ENCODE measurements at places on chromosomes 4 and X.

- DNase-seq, result no peak
Observed at GRCh38 chr4:173243321-173243720, 74.7 kb downstream of the GALNT7 start.

- no peak for DNase-seq
Observed at GRCh38 chr4:5096261-5096660, 45.0 kb downstream of the STK32B start.

DNA sequence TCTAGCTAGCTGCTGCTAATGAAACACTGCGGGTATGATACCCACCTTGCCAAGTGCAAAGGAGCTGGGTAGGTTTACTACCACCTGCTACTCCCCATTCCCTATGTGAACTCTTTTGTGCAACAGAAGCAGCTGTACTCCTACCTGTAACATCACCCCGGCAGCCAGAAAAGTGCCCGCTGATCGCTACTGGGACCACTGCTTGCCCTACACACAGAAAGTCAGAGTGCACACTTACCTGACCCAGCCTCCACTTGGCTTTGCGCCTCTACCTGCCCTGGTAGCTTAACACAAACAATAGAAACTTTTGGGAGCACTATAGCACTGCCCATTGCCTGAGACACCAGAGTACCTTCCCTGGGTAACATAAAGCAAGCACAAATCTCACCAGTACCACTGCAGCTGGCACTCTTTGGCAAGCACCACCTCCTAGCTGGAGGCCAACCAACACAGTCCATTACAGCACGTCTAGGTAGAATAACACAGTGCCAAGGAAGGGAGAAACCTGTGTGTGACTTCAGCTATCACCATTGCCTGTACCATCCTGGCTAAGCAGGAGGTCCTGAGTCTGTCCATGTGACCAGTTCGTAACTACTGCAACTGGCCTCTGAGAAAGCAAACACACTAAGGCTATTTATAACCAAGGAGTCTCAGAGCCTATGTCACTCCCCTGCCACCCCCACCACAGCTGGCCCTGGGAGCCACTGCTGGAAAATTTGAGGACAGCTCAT, 80.1 kb downstream of the CENPC start:
- DNase-seq, result no peak

- no peak for DNase-seq
Observed at GRCh38 chrX:40096395-40097091, 1.2 kb downstream of the BCOR start.

DNA sequence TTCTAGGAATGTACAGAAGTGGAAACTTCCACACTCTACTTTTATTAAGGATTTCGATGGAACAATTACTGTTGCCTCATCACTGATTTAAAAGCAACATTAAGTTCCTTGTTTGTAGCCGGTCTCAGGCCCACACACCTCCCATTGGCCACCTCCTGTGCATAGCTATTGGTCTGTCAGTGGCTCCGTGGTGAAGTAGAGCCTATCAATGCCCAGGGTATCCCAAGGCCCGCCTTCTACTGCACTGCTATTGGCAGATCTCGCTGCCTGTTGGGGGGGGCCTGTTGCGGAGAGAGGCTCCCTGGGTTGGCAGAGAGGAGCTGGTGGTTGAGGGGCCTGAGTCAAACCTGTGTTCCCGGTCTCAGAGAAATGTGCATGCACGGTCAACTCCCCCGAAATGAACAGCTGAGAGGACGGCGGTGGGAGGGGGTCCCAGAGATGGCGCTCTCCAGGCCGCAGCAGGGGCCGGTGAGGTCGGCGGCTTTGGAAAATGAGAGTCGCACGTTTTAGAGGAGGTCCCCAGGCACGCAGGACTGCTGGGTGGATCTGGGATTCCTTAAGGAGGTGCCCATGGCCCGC, 4.9 kb upstream of the ARAF start:
- no peak for DNase-seq

GRCh38 chrX:40868868-40869267, 133.5 kb upstream of the MED14 start:
- DNase-seq, result no peak

GRCh38 chr4:95428291-95429070, 120.3 kb downstream of the UNC5C start:
- DNase-seq, result no peak

DNA sequence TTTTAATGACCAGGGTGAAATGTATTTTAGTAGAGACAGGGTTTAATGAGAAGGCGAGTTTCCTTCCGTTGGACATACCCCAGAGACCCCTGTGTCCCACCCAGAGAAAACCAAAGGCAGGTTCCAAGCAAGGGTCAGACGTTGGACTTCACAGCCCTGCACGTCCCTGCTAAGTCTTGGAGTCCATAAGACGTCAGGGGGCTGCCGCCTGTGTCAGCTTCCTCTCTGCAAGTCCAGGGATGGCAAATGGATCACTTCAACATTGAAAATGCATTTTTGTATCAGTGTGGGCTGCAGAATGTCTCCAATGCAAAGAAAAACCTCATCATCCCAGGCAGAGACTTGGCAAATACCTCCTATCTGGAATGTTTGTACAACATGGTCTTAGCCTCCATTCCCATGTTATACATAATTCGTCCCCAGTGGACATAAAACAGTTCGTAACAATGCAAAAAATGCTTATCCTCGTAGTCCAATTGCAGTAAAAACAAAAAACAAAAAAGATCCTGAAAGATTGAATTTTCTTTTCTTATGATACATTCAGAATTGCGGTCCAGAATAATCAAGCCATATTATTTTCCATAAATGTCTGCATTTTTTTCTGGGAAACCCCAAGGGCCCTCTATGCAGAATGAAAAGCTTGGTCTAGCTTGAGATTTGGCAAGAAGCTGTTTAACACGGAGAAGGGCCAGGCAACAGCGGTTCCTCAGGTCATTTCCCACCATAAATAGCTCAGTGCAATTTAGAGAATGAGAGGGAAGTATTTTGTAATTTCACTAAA, 190.9 kb downstream of the SHOX start:
- DNase-seq, result no peak

DNA sequence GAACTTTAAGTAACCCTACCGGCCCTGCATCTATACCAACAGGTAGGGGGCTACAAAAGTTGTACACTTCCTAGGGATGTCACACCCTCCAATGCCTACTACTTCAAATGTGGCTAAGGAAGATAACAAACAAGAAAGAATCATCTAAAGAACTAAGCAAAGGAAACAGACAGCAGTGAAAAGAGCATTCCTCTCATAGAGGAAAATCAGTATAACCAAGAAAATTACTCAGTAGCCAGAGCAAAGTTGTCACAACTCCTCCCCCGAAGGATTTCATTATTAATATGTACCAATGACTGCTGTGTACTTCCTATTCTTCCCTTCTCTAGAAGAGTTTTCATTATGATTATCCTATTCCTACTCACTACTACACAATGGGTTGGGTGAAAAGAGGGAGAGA, 12.6 kb downstream of the ANKRD17 start:
- no peak for DNase-seq

- no peak for DNase-seq
Observed at GRCh38 chr4:75490155-75490554, 24.0 kb downstream of the RCHY1 start.

DNA sequence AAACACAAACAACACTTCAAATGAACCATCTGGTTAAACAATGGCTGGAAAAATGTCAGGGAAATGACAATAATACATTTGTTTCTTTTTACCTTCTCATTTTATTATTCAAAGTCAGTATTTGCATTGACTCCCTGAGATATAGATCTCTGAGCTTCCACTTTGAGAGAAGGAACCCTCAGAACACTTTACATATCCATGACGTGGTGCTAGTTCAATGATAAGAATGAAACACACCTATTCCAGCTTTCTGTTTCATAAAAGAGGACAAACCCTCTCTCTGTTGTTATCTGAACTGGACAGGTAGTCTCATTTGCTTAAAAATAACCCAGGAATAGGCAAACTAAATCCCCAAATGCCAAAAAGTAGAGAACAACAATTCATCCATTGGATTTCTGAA, 65.3 kb upstream of the CCSER1 start:
- no peak for DNase-seq

DNA sequence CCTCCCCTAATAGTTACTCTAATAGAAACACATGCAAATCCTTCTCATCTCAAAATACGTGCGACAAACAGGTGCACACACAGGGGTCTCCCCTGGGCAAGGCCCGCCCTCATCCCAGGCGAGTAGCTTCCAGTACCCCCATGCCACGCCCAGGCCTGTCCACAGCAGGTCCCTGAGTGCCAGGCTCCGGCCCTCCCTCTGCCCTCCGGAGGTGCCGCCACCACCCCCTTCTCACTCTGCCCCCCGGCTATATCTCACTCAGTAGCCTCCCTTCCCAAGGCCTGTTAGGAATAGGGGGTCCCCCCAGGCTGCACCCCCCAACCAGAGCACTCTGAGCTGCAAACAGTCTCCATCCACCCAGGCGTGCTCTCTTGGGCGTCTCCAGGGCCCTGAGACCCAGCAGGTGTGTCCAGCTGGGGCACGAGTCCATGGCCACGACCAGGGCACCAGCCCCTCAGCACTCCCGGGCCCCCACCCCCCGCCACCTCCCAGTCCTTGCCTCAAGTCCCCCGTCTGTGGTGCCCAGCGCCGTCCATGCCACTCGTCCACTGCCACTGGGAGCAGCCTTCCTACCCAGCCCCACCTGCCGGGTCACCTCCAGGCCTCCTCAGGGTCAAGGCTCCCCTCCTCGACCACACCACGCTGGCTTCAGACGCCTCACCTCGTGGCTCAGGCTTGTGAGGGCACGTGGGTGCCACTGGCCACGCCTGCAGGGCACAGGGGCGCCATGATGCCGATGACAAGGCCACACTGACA, 41.7 kb downstream of the FAM53A start:
- no peak for DNase-seq

DNA sequence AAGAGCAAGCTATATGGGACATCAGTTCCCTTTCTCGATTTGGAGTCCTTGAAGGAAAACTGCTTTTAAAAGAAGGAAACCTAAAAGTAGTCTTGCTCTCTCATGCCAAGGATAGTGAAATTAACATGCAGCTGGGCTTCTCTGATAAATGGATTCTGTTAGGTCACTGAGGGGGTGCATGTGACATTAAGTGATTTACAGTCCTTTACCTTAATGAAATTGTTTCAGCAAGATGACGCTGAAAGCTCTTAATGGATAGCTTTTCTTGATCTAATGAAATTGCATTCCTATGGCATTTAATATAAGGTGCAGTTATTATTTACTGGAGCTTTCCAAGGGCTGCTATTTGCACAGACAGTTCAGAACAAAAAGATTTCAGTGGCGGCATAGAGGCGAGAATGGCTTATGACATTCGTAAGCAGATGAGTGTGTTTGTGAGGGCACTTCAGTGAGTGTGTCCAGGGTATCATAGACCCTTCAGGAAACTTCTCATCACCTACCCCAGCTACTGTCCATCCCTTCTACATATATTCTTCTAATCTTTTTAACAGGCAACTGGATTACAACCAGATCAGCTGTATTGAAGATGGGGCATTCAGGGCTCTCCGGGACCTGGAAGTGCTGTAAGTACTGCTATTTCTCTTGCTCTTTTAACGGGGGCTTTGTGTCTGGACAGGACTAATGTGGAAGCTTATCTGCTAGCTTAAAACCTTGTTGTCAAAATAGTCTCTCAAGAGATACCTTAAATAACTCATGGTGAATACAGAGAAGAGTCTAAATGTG, 219.9 kb upstream of the PACRGL start:
- no peak for DNase-seq

GRCh38 chr4:3706565-3707422, 59.4 kb upstream of the ADRA2C start:
- no peak for DNase-seq

GRCh38 chr4:156193106-156193505, 239.4 kb upstream of the CTSO start:
- DNase-seq, result no peak

DNA sequence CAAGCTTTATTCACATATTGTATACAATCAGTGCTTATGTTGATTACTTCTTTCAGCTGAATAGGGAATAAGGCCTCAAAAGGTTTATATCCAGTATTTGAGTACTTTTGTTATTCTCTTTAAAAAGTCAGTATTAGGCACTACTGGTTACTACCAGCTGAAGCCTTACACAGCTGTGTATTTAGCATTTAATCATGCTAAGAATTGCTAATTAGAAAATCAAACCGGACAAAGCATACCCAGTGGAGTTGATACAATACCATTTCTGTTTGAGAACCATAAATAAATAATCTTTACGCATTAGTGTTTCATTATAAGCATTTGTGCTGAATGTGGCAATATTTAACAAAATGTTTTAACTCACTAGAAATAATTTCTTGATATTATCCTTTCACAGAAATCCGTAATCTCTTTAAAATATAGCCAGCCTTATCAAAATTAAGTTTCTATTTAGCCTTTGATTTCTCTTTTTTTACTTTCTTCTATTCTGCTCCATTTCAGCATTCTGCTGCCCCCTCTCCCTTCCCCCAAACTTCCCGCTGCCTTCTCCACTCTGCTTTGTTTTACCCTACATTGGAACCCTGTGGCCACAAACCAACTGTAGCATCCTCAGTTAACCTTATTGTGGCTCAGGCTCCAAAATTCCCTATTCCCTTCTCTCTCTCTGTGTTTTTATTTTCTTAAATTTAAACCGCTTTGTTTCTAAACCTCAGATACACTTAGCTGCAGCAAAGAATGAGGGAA, 37.8 kb downstream of the UGT8 start:
- DNase-seq, result no peak

- no peak for DNase-seq
Observed at GRCh38 chr4:100525686-100526085, 7.9 kb upstream of the EMCN start.

- DNase-seq, result no peak
Observed at GRCh38 chr4:189098932-189099696, 841.6 kb upstream of the FRG1 start.

GRCh38 chrX:1491851-1492349, 39.2 kb upstream of the ASMTL start:
- DNase-seq, result no peak

GRCh38 chr4:79178760-79179159, 147.1 kb downstream of the NAA11 start:
- no peak for DNase-seq

GRCh38 chr4:27506401-27506800, 645.8 kb downstream of the STIM2 start:
- no peak for DNase-seq

DNA sequence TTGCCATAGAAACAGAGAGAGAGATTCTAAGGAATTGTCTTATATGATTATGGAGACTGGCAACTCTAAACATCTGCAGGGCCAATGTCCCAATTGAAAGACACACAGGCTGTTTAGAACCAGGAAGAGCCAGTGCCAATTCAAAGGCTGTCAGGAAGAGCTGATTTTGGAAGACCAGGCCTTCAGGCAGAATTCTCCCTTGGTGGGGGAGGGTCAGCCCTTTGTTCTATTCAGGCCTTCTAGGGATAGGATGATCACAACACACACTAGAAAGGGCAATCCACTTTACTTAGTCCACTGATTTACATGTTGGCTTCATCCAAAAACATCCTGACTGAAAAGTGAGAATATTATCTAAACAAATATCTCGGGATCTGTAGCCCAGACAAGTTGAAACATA, 15.2 kb downstream of the C4orf46 start:
- DNase-seq, result no peak

GRCh38 chrX:43003204-43003565, 225.2 kb upstream of the PPP1R2C start:
- DNase-seq, result no peak

DNA sequence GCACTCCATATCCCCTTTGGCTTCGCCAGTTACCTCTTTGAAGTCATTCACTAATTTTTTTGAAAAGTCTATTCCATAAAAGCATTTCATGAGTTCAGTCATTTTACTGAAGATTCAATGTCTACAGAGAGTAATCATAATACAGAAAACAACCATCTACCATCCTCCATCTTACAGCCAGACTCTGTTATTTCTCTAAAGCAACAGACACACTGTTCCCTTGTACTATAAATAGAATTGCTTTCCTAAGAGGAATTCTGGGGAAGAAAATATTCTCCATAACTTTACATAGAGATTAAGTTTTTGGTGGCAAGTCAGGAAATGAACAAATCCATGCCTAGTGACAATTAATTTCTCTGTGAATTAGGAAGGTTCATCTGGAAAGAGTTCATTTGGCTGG, 37.0 kb downstream of the XK start:
- no peak for DNase-seq

Measured in HuH-7 (cell line).